ENCODE measurements at places on chromosomes 6 and 20. TPM values are rescaled to one million over a fixed set of nuclear protein-coding genes. Genes with fewer than 3 reads are reported as not detected.

GRCh38 chr6:150667977-150668716 lies 68.5 kb downstream of the PLEKHG1 start:
- peak; percentile 75 for DNase-seq
- no peaks in the 10 kb centered on the region for H3K36me3 ChIP-seq
- no peak overlapping the region for H3K4me3 ChIP-seq
- peaks cover 17% of the 10 kb centered on the region for H3K4me1 ChIP-seq
- H3K27me3 ChIP-seq = no peaks in the 10 kb centered on the region

DNA sequence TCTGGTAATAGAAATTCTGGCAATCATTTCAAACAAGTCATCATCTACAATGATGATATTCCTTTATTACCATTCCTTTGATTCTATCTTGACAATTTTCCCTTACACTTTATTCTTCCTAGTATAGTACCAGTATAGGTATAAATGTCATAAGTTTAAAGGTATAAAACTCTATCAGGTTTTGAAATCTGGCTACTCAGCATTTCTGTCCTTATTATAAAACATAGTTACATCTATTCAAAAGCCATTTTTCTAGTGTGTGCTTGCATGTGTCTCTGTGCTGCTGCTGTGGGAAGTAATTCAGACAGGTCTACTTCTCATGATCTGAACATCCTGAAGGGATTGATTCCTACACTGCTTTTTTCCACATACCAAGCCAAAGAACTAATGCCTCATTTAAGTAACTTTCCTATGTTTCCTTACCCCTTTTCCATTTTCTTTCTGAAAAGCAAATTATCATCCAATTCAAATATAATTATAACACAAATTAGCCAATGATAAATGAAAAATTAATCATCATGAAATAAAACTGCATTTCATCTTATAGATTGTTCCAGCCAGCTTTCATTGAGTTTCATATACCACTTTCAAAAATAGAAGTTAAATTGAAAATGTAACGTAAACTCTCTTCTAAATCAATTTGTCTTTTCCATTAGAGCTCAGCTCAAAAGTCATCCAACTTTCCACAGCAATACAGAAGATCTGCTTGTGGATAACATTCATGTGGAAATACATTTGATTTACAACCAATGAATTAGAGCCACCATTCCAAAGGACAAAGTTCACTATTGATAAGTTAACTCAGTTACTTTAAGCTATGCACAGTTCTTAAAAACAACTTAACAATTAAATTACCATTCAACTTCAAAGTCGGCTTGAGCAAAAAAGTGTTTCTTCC lies 35.9 kb downstream of the COL12A1 start:
- H3K4me3 ChIP-seq = no peak overlapping the region
- no peak overlapping the region for H3K27ac ChIP-seq

GRCh38 chr20:51118216-51118615 lies 95.3 kb upstream of the KCNG1 start:
- no peaks in the 10 kb centered on the region for H3K36me3 ChIP-seq
- no peak overlapping the region for H3K4me3 ChIP-seq
- H3K4me1 ChIP-seq = 0 out of 2 replicates have a peak, but pooled peaks cover 5% of the 10 kb centered on the region
- peaks cover 8% of the 10 kb centered on the region for H3K27me3 ChIP-seq

DNA sequence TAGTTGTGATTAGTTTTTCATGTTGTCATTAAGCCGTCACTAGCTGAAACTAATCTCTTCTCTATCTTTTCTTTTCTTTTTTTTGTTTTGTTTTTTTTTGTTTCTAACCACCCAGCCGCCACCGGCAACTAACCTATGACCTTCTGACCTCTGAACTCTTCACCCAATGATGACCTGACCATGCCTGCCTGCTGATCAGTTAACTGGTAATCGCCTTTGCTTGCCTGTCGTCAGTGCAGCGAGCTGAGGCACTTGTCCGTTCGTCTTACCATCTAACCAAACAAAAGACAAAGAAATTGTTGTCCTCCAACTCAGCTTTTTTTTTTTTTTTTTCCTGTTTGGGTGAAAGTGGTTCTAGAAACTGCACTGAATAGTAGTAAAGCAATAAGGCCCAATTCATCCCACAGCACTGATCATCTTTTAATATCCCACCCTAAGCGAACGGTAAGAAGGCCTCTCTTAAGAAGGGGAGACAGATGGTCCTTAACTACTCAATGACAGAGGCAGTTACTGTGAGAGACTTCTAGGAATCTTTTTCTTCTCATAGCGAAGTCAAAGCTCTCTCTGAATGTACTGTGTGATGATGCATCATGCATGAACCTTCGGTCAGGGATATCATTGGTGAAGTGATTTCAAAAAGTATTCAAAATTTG lies 156.2 kb downstream of the QKI start:
- no peak for DNase-seq
- H3K27me3 ChIP-seq = no peaks in the 10 kb centered on the region
- H3K4me1 ChIP-seq = peaks cover 11% of the 10 kb centered on the region
- no peaks in the 10 kb centered on the region for H3K36me3 ChIP-seq
- H3K4me3 ChIP-seq = no peak overlapping the region
- no peak overlapping the region for H3K27ac ChIP-seq

GRCh38 chr6:149336609-149336928 lies 19.1 kb downstream of the TAB2 start:
- DNase-seq = no peak
- peaks cover 48% of the 10 kb centered on the region for H3K4me1 ChIP-seq
- peak overlapping the region; percentile 26 for H3K4me3 ChIP-seq
- H3K36me3 ChIP-seq = no peaks in the 10 kb centered on the region
- peak overlapping the region; percentile 93 for H3K27ac ChIP-seq

- H3K4me1 ChIP-seq = no peaks in the 10 kb centered on the region
- no peak for DNase-seq
- no peak within 1 kb of the TSS for H3K27ac ChIP-seq
- H3K36me3 ChIP-seq = no peaks in the 10 kb centered on the region
Measured at GRCh38 chr6:137494281-137494987, at the start of gene OLIG3. TSS of gene OLIG3 (minus strand) at chr6:137494394. CDS start at chr6:137494170, 224 bp downstream.

DNA sequence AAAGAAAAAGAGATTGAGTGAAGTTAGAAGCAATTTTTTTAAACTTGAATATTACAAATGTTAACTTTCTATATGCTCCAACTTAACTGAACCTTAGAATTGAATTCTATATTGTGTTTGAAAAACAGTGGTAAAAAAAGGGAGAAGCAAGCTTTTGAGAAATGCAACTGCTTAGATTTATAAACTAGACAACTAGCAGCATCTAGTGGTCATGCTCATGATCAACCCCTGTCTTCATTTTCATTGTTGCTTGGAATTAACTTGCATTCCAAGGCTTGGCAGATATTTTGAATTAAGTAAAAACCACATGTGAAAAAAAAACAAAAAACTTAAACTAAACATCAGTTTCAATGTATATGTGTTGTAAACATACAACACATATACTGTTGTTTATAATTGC lies 113.1 kb downstream of the C6orf58 start:
- no peaks in the 10 kb centered on the region for H3K27me3 ChIP-seq
- no peak overlapping the region for H3K4me3 ChIP-seq
- no peaks in the 10 kb centered on the region for H3K36me3 ChIP-seq
- H3K27ac ChIP-seq = no peak overlapping the region
- H3K4me1 ChIP-seq = no peaks in the 10 kb centered on the region
- peak; percentile 27 for DNase-seq

- no peak for DNase-seq
- H3K4me3 ChIP-seq = no peak overlapping the region
- H3K4me1 ChIP-seq = peaks cover 28% of the 10 kb centered on the region
- no peak overlapping the region for H3K27ac ChIP-seq
Measured at GRCh38 chr6:31720196-31720770, 1.3 kb downstream of the LY6G6C start.

- H3K36me3 ChIP-seq = no peaks in the 10 kb centered on the region
- no peaks in the 10 kb centered on the region for H3K27me3 ChIP-seq
- no peak for DNase-seq
- H3K4me3 ChIP-seq = no peak overlapping the region
- no peak overlapping the region for H3K27ac ChIP-seq
- H3K4me1 ChIP-seq = peaks cover 12% of the 10 kb centered on the region
Measured at GRCh38 chr6:45609141-45609638, 231.5 kb upstream of the SUPT3H start.

- H3K4me1 ChIP-seq = no peaks in the 10 kb centered on the region
- H3K4me3 ChIP-seq = no peak overlapping the region
- no peaks in the 10 kb centered on the region for H3K27me3 ChIP-seq
- H3K27ac ChIP-seq = no peak overlapping the region
Measured at GRCh38 chr6:135163440-135163738, 17.7 kb upstream of the MYB start.

- H3K27ac ChIP-seq = no peak overlapping the region
- DNase-seq = no peak
- peaks cover 6% of the 10 kb centered on the region for H3K4me1 ChIP-seq
- no peaks in the 10 kb centered on the region for H3K27me3 ChIP-seq
- no peak overlapping the region for H3K4me3 ChIP-seq
Measured at GRCh38 chr20:51526106-51526470, 16.4 kb downstream of the NFATC2 start.

DNA sequence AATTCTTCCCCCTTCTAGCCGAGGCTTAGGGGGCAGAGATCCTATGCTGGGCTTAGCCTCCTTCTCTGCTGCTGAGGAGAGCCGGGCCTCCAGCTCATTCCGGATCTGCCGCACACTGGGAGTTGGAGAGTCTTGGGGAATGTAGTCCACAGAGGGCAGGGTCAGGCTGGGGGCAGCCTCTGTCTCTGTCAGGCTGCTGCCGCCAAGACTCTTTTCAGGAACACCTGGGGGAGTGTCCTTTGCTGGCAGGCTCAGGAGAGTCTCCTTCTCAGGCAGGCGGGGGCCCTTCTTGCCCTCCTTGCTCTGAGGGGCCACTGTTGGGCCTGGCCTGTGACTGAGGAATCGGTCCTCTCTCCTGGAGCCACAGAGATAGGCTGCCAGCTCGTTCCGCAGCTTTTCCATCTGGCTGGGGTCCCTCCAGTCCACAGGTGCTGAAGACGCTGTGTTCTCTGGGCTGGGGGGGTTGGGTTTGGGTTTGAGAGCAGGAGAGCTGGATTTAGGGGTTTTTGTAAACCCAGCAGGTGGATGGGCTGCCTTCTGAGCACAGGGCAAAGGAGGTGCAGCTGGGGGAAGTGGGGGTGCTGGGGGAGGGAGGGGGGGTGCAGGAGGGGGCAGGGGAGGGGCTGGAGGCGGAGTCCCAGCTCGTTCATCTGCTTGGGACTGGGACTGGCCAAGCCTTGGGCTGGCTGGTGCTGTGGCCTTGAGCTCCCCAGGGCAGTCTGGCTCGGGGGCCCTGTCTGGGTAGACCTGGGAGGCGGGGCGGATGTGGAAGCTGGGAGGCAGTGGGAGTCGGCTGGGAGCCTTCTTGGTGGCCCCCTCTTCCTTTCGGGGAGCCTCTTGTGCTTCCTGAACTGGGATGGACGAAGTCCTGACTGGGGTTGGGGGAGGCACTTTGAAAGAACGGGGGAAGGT lies 36.1 kb downstream of the C6orf132 start:
- no peak overlapping the region for H3K4me3 ChIP-seq
- H3K27me3 ChIP-seq = no peaks in the 10 kb centered on the region
- no peak for DNase-seq
- H3K36me3 ChIP-seq = peaks cover 14% of the 10 kb centered on the region
- H3K4me1 ChIP-seq = peaks cover 5% of the 10 kb centered on the region

The CST4 gene
- not detected for total RNA-seq

The CRISP3 gene
- total RNA-seq = not detected

The NR2E1 gene
- not detected for total RNA-seq

The BPIFB4 gene
- not detected for total RNA-seq

The CST7 gene
- total RNA-seq = not detected

The RBM24 gene
- 3.3 TPM for total RNA-seq

The TRIM31 gene
- not detected for total RNA-seq

The SLC22A1 gene
- 0.86 TPM for total RNA-seq

All from HCT116 (cell line).